ENCODE measurements at places on chromosomes 2 and 18. TPM values are rescaled to one million over a fixed set of nuclear protein-coding genes. Genes with fewer than 3 reads are reported as not detected.

The FAM110C gene
- 3.3 TPM for total RNA-seq

DNA sequence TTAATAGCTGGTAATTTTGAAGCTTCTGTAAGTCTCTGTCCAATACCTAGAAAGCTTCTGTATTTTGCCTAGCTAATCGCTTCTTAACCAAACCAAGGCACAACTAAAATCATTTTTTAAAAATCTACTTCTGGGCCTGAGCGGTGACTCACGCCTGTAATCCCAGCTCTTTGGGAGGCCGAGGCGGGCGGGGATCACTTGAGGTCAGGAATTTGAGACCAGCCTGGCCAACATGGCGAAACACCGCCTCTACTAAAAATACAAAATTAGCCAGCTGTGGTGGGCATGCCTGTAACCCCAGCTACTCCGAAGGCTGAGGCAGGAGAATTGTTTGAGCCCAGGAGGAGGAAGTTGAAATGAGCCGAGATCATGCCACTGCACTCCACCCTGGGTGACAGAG lies 148.6 kb upstream of the FIGN start:
- DNase-seq: peak; percentile 45

The SFTPB gene
- total RNA-seq: 1.7 TPM

GRCh38 chr2:161324876-161325275 lies 16.7 kb downstream of the PSMD14 start:
- DNase-seq: no peak

GRCh38 chr2:81981585-81981984 lies 1677.0 kb upstream of the LRRTM1 start:
- no peak for DNase-seq

- no peak for DNase-seq
These were observed 56.1 kb upstream of the TTN start for GRCh38 chr2:178863130-178863855.

GRCh38 chr2:54444503-54444902 lies 11.6 kb upstream of the SPTBN1 start:
- no peak for DNase-seq

GRCh38 chr2:152740743-152741328 lies 22.4 kb downstream of the ARL6IP6 start:
- no peak for DNase-seq

GRCh38 chr2:55176094-55176415 lies 56.0 kb downstream of the CLHC1 start:
- no peak for DNase-seq

The SCYGR4 gene
- not detected for total RNA-seq

The PUS10 gene
- 3.3 TPM for total RNA-seq

The MLPH gene
- 10.1 TPM for total RNA-seq

DNA sequence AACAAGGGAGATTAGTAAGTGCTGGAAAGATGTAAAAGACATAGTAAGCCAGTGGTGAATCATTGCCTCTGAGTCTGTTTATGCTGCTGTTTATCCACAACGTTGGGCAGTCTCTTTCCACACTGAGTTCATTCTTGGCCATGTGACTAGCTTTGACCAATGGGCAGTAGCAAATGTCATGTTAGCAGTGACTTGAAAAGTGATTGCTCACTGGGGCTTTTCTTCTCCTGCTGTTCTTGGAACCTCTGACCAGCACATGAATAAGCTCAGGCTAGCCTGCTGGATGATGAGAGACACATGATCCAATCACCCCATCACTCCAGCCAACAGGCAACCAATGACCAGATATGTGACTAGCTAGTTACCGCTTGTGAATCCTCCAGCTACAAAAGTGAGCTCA lies 360.4 kb downstream of the SLC4A3 start:
- no peak for DNase-seq

The PIAS2 gene
- total RNA-seq: 45.5 TPM

All from aorta (tissue), 5 donors.